ENCODE measurements at places on chromosomes 16 and 17. TPM values are rescaled to one million over a fixed set of nuclear protein-coding genes. Genes with fewer than 3 reads are reported as not detected.

ST6GALNAC2 gene
- 0.76 TPM for total RNA-seq

SDR42E2 gene
- total RNA-seq = not detected

CD7 gene
- not detected for total RNA-seq

TBC1D26 gene
- total RNA-seq = 0.39 TPM

KRTAP4-6 gene
- total RNA-seq = not detected

NLRP1 gene
- total RNA-seq = 39.4 TPM

HS3ST6 gene
- total RNA-seq = not detected

TP53TG3F gene
- total RNA-seq = not detected

COQ7 gene
- total RNA-seq = 18.5 TPM

MAP3K14 gene
- total RNA-seq = 1.9 TPM

PYCARD gene
- total RNA-seq = 19.2 TPM

NAGS gene
- 2.7 TPM for total RNA-seq

LDAF1 gene
- 47.0 TPM for total RNA-seq

ADAM11 gene
- 0.79 TPM for total RNA-seq

ARMC5 gene
- total RNA-seq = 6.6 TPM

DNAI2 gene
- not detected for total RNA-seq

ITGAD gene
- total RNA-seq = not detected

PPY gene
- not detected for total RNA-seq

Measured in smooth muscle cell of the pulmonary artery (primary cell).